H7 (cell line): ENCODE measurements at places on chromosomes 1 and 21. TPM values are rescaled to one million over a fixed set of nuclear protein-coding genes. Genes with fewer than 3 reads are reported as not detected.
A peak's percentile ranks its signal among the peaks of the same experiment; 100 is the strongest.

GON4L gene
- total RNA-seq, result 30.7 and 42.5 TPM in 2 replicates

TSPAN2 gene
- 5.1 and 5.3 TPM in 2 replicates for total RNA-seq

FCN3 gene
- total RNA-seq, result 0.14 TPM in 1 of 2 replicates, not detected in the other

RXFP4 gene
- not detected in 2 replicates for total RNA-seq

KCNJ15 gene
- total RNA-seq, result 0.33 TPM in 1 of 2 replicates, not detected in the other

RGS4 gene
- total RNA-seq, result 0.26 and 1.0 TPM in 2 replicates

ITLN1 gene
- not detected in 2 replicates for total RNA-seq

TRIM58 gene
- 0.04 and 0.10 TPM in 2 replicates for total RNA-seq

VSIG8 gene
- total RNA-seq, result not detected in 2 replicates

KRTAP13-2 gene
- not detected in 2 replicates for total RNA-seq

SLC22A15 gene
- 5.5 and 5.9 TPM in 2 replicates for total RNA-seq

CHML gene
- total RNA-seq, result 30.4 and 47.0 TPM in 2 replicates

- DNase-seq, result no peak
These were observed 27.2 kb upstream of the SLC22A15 start for GRCh38 chr1:115949156-115949555.

GRCh38 chr1:204190212-204191211 lies 5.8 kb downstream of the KISS1 start:
- DNase-seq, result peak; percentile 95

DNA sequence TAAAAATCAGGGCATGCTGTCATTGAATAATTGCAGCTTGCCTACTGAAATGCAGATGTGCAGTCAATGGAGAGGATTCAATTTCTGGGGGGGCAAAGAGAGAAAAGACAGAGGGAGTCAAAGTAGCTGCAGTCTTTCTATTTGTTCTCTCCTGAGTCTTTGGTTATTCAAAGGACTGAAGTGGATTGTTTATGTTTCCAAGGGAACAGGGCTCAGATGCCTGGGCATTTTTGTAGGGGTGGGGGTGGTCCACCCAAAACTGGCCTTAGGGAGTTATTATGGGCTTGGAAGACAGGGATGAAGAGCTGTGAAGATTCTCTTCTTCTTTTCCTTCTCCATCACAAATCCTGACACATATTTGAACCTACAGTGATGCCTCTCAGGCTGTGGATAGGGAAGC lies 408.8 kb upstream of the DAB1 start:
- DNase-seq, result peak; percentile 55

DNA sequence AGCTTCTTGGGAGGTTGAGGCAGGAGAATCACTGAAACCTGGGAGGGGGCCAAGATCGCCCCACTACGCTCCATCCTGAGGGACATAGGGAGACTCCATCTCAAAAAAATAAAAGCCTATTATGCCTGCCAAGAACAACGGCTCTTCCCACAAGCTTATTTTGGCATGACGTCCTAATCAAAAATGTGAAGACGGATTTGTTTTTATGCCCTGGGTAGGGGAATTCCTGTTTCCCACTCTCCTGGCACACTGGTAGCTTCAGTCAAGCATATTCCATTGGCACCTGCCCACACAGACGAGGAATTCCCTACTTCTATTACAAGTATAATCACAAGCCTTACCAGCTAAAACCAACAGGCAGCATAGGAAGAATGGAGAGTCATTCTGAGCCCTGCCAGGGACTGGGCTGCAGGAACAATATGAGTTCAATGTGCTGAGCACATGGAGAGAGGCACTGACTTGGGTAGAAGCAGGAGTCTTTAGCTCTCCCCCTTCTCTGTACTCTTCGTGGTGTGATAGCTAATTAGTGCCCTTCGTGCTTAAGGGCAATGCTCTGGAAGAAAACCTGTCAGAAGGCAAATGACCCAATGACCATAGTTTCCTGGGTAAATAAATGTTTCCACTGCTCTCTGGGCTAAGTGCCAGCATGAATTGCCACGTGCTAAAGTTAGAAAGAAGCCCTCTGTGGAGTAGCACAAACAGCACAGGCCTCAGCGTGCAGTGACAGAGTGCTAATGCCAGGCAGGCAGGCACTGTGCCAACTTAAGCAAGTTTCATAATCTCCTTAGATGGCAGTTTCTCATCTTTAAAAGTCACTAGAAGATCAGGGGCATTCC lies 16.8 kb downstream of the TNFSF4 start:
- DNase-seq, result no peak

- DNase-seq, result no peak
These were observed 3.8 kb upstream of the B3GALT2 start for GRCh38 chr1:193190096-193190744.

- DNase-seq, result no peak
These were observed 5.6 kb upstream of the GPR25 start for GRCh38 chr1:200867018-200867811.

DNA sequence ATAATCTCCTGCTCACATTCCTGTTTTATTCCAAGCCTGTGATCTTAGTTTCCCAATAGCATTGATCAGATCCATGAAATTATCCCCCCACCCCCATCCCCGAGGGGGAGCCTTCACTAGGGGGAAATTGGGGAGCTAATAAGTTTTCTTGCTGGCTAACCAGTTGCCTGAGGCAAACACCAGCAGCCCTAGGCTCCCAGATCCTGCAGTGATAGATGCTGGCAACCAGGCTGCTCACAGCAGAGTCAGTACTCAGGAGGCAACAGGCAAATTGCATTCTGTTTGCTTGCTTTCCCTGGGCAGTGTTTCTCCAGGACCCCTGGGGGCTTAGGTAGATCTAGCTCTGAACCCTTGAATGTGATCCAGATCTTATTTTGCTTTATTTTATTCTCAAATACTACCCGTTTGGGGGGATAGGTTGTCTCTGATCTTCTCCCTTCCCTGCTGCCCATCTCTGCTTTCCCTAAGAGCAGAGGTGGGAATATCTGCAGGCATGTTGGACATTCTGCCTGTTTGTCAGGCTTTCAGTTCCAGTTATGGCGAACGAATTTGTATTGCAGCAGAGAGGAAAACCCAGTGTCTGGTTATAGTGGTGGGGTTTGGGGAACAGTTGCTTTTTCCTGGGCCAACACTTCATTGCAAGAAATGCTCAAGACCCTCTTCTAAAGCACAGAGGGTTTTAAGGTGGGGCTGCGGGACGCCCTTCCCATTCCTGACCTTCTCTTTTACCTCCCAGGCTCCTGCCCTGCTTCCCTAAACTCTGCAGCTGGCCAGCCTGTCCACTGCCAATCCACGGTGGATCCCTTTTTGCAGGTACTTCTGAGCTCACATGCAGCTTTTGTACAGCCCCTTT lies 289.8 kb upstream of the PLXNA2 start:
- no peak for DNase-seq

- DNase-seq, result no peak
These were observed 182.6 kb upstream of the KCNK2 start for GRCh38 chr1:214899908-214900460.

DNA sequence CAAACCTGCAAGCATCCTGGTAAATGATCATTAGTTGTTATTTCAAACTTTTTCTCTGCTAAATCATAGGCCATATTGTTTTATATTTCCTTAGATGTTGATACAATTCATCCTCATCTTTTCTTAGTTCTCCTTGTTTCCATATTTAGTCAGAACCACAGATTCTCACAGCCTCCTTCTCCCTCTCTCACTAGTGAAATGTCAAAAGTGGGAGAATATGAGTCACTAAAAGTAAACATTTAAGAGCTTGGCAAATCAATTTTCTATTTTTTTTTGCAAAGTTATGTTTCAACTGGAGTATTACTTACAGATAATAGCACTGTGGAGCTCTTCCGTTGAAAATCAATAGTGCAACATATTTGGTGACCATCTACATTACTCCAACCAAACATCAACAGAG lies 308.8 kb downstream of the COL11A1 start:
- no peak for DNase-seq

DNA sequence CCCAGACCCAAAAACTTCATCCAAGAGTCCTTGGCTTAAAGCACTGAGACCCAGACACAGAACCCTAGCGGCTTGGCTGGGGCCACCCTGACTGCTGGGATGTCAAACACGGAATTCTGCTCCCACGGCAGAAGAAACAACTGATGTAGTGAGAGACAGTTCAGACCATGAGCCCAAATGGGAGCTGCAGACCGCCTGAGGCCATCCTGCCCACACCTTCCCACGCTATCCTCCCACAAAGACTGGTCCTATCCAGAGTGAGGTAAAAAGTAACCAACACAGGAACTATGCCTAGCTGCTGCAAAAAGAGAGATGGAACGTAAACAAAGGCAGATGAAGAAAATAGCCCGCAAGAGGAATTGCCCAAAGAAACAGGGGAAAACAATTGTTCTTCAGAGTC lies 203.3 kb downstream of the PTPRU start:
- DNase-seq, result no peak

DNA sequence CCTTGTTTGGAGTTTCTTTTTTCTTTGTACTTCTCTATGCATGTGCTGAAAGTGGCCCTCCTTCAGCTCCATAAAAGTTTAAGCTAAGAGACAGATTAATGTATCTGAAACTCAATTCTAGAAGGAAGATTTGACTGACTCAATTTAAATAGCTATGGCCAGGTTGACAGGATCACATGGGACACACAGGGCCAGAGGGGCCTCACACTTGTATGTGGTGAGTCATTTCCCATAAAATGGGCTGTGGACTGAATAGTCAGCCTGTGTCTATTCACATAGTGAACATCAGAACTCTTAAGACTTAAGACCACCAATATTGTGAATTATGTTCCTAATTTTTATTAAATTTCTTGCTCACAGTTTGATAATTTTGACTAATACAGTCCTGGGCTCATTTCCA lies 45.7 kb upstream of the DEPDC1 start:
- no peak for DNase-seq

DNA sequence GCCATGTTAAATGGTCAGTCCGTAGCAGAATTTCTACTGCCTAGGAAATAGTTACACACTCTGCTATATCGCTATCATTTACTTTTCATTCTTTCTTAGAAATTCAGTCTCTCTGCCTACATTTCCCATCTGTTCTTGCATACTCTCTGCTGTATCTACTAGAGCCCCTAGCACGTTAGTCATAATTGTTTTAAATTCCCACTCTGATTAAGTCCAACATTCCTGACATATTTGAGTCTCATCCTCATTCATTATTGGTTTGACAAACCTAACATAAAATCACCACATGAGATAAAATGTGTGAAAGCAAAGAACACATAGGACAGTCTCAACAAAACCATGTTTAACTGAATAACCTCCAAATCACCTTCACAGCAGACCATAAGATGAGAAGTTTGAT lies 513.6 kb downstream of the PLPP3 start:
- DNase-seq, result no peak

DNA sequence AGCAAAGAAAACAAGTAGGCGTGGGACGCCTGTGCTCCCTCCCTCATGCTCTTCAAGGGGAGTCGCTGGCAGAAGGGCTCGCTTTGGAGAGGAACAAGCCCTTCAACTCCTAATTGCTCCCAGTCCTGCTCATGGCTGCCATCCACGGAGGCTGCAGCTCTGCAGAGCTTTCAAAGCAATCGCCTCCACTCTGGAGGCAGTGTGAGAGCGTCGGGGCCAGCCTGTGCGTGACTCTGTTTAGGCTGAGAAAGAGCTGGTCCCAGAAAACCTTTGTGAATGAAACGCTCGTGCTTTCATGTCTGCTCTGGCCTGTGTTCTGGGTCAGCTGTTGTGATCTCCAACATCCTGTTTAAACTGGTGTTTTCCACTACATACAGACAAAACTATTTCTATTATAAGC lies 23.9 kb upstream of the RUNX1 start:
- no peak for DNase-seq

GRCh38 chr21:40158366-40158765 lies 291.1 kb downstream of the PCP4 start:
- DNase-seq, result no peak

DNA sequence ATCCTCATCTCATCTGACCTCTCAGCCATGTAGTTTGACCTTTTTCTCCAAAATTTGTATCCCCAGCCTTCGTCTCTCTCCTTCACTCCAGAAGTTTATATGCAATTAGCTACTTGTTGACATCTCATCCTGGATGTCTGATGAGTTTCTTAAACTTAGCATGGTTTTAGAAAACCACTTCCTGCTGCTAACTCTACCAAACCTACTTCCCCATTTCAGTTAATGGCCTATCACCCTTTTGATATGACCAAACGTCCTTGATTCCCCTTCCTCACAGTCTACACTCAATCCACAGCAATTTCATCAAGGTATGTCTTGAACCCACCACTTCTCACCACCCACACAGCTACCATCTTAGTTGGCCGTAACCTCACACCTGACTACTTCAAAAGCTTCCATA lies 121.9 kb downstream of the LRRC40 start:
- DNase-seq, result no peak

DNA sequence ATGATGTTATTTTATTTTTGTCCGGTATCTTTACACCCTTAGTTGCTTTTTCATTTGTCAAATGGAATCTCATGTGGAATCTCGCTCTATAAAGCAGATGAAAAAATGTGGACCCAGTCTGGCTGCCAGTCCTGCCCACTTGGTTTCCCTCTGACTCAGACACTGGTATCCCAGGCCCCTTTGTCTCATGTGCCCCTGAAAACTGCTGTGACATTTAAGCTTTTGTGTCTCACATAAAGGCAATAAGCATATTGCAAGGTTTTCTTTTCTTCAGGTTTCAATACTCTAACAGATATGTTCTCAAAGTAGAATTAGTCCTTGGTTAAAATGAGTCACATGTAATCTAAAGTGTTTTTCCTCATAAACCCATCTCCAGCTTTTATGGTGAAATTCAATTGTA lies 183.3 kb downstream of the ST6GALNAC3 start:
- no peak for DNase-seq

GRCh38 chr1:67818725-67819301 lies 14.5 kb downstream of the GNG12 start:
- DNase-seq, result no peak

- no peak for DNase-seq
These were observed 8.4 kb upstream of the COL18A1 start for GRCh38 chr21:45396620-45396995.

GRCh38 chr1:234582681-234583301 lies 27.2 kb downstream of the IRF2BP2 start:
- no peak for DNase-seq

- peak; percentile 95 for DNase-seq
These were observed at the start of gene SOX13 for GRCh38 chr1:204072931-204073836. Gene SOX13, plus strand, starts transcription at chr1:204073115. Its CDS starts 39,801 bp downstream, at chr1:204112916.
